ENCODE measurements at places on chromosomes 11 and 22.
A peak's percentile ranks its signal among the peaks of the same experiment; 100 is the strongest.

DNA sequence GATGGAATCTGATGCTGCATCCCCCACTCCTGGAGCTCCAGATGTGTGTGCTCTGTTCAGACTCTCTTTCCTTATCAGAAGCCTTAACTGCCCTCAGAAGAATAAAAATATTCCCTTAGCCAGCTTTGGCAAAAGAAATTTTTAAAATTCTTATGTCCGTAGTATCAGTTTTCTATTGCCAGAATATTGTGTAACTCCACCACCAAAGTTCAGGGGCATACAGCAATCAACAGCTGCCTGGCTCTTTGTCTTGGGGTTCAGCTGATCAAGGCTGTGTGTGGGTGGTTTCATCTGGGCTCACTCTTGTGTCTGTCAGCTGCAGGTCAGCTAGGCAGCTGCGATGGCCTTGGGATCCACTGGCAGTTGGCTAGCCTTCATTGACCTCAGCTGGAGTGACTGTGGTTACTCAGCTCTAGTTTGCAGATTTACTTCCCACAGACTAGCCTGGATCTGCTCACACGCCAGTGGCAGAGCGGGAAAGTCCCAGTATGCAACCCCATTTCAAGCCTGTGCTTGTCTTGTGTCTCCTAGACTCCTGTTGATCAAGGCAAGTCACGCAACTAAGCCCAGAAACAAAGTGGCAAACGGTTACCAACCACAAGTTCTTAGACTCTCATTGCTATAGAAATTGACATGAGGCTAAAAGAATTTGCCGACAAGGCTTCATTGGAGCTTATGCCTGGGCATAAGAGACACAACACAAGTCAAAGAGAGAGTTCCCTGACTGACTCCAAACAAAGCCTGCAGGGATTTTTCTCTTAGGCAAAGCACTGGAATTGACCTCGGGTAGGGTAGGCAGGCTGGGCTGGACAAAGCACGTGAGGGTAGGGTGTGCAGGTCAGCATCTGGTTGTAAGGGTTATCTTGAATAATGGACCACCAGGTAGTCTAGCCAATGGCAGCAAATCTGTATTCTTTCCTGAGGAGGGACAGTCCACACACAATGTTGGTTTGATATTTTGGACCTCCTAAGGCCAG lies 7.5 kb downstream of the TMEM138 start:
- DNase-seq, result no peak

- DNase-seq, result no peak
Measured at GRCh38 chr11:14140991-14141390, 178.5 kb downstream of the SPON1 start.

DNA sequence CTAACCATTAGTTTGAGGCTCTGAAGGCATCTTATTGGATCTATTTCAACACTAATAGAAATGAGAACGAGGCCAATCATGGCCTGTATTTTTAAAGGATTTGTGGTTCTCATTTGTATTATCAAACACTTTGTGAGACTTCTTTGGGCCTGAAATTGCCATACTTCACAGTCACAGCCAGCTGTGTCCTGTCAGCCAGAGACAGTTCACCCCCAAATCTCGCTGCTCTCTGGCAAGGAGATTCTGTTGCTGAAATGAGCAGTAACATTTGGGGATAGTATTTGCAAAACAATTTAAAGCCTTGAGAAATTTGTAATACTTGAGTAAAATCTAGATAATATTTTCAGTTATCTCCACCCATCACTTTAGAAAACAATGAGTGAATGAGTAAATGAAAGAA lies 26.9 kb upstream of the TENM4 start:
- no peak for DNase-seq

- no peak for DNase-seq
Measured at GRCh38 chr22:49547751-49548239, 279.9 kb downstream of the BRD1 start.

DNA sequence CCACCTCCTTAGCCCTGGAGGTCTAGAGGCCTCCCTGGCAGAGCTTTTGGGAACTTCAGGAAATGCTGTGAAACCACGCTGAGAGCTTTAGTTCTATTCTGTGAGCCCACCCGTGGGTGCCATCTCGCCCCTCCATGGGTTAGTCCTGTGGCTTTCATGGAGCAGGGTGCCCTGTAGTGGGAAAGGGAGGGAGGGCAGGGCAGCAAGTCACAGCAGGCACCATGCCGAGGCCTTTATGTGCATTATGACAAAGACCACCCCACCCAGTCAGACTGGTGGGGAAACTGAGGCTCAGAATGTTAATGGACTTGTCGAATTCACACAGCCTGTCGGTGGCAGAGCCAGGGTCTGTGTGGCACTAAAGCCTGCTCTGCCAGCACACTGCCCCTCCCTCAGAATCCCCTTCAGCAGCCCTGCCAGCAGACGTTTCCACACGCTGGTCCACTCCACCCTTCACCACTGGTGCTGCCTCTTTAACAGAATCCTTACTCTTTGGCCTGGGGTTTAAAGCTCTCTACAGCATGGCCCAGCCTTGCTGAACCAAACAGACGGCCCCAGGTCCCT lies 13.4 kb downstream of the TMPRSS13 start:
- DNase-seq, result no peak

- peak; percentile 23 for DNase-seq
Measured at GRCh38 chr11:70176940-70177689, 26.0 kb upstream of the FADD start.

- peak; percentile 56 for DNase-seq
Measured at GRCh38 chr11:15770798-15771414, 585.4 kb downstream of the SOX6 start.

GRCh38 chr22:27461470-27461869 lies 340.1 kb downstream of the MN1 start:
- no peak for DNase-seq

DNA sequence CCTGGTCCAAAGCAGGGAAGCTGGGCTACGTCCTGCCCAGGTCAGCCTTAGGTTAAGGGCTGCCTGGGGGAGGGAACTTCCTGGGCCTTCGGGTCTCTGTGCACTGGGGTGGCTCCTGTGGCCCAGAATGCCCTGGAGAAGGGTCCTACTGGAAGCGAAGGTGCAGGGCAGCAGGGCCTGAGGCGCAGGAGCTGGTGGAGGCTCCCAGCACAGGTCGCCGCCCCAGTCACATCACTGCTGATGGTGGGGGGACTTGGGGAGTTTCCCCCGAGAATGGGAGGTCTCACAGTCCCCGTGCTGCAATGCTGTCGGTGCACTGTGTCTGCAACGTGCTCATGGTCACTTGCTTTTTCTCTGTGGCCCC lies 815 bp upstream of the SMIM38 start:
- DNase-seq, result no peak

GRCh38 chr11:62498031-62498430 lies 48.6 kb downstream of the AHNAK start:
- no peak for DNase-seq

GRCh38 chr11:119377112-119377901 lies 4.2 kb downstream of the USP2 start:
- peak; percentile 5 for DNase-seq

DNA sequence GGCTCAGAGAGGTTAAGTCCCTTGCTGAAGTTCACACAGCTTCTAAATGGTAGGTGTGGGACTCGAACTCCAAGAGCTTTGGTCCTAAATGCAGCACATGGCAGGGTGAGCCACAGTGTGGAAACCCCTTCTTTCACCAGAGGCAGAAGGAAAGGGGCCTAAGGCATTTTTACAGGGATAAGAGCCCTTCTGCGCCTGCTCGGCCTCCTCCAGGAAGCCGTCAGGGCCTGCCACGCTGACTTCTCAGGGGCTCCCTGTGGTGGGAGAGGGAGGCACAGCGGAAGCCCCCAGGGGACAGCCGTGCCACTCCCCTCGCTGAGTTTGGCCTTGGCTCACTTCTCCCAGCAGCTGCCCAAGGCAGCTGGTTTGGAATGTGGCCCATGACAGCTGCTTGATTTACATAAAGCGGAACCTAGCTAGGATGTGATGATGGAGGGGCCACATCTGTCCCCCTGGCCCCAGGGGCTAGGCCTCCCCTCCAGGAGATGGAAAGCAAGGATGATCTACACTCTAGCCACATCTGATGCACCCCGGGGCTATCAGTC lies 35.4 kb downstream of the CD82 start:
- DNase-seq, result no peak

GRCh38 chr22:46025973-46026898 lies 49.3 kb upstream of the WNT7B start:
- DNase-seq, result no peak

DNA sequence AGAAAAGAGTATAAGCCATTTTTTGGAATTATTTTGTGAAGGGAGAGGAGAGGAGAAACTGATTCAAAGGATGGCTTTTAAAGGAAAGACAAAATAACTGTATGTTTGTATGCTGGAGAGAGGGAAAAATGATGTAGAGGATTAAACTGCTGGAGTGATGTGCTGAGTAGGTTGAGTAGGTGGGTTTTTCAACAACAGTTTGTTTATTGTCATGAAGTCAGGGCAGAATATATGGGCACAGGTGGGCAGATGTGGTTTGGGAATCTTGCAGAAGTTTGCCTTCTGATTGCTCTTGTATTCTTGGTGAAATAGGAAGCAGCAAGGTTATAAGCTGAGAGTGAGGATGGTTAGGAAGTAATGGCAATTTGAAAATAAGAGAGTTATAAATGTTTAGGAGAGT lies 12.1 kb downstream of the SYT9 start:
- no peak for DNase-seq

DNA sequence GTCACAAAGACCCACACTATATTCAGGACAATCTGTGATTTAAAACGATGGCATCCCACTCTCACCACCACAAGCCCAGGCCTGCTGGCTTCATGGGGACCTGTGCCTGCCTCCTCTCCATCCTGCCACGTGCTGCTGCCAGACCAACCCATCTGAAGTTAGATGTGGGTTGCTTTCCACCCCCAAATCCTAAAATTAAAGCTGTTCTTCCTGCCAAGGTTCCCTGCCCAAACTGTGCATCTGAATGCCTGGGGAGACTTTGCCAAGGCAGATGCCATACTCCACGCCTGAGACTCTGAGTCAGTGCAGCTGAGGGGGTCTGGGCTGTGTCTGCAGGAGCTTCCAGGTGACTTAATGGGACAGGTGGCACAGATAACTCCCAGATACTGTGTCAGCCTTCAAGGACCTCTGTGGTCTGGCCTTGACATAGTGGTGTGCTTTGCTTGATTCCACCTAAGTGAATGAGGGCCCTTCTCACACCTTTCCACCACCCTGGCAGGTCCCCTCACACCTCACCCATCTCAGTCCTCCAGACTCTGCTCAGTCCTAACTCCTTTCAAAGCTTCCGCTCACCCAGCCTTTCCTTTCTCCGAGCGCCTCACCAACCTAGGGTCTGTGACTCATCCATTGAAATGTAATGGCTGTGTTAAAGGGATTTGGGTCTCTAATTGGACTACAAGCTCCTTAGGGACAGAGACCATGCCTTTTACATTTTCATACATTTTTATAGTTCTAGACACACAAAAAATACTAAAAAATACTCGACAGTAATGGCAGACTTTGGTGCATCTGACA lies 18.6 kb downstream of the ADAMTS8 start:
- no peak for DNase-seq

- DNase-seq, result no peak
Measured at GRCh38 chr11:15289723-15290122, 175.0 kb downstream of the INSC start.

DNA sequence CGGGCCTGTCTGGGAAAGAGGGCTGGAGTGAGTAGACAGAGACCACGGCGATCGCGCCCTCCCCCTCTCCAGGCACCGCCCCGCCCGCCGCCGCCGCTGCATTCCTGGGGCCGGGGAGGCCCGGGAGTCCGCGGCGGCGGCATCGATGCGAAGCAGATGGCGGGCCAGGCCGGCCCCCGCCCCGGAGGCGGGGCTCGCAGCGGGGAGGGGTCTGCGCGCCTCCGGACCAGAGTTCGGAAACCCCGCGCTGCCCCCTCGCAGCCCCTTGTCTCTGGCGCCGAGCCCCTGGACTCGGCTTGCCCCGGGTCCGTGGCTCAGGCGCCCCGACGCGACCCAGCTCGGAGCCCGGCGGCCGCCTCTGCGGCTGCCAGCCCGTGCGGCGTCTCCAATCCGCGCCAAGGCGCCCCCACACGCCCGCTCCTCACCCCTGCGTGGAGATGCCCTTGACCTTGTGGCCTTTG lies 1.3 kb downstream of the SCARF2 start:
- DNase-seq, result no peak

DNA sequence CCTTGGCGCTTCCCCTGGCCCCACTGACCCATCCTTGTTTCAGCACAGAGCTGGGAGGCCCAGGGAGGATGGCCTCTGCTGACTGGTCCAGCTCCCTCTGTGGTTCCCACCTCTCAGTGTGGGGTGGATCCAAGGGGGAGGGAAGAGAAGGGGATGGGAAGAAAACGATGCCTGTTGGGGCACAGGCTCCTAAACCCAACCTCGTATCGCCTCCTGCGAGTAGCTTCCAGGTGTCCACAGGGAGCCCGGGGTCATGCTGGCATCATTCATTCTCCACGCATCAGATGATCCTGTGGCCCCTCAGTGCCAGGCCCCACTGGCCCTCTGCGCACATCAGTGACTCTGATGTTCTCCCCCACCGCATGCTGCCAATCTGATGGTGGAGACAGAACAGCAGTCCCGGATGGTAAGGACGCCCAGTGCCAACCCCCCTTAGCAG lies 5.1 kb downstream of the MYEOV start:
- DNase-seq, result no peak

- DNase-seq, result no peak
Measured at GRCh38 chr11:20844216-20844615, 174.8 kb downstream of the NELL1 start.
